Activated naive CD4-positive, alpha-beta T cell treated with anti-CD3 and anti-CD28 coated beads, Interleukin-2, amount 50 U/mL, for 72 hours (primary cell): ENCODE measurements at places on chromosomes 16 and 17. TPM values are rescaled to one million over a fixed set of nuclear protein-coding genes. Genes with fewer than 3 reads are reported as not detected.

The EFCAB5 gene
- 0.84 TPM for total RNA-seq

The CBX8 gene
- 5.6 TPM for total RNA-seq

The KRT9 gene
- not detected for total RNA-seq

The INCA1 gene
- 2.6 TPM for total RNA-seq

The ESRP2 gene
- 0.48 TPM for total RNA-seq

GRCh38 chr17:27609611-27610303 lies 21.2 kb upstream of the LGALS9 start:
- DNase-seq: no peak

- no peak for DNase-seq
Measured at GRCh38 chr16:27334838-27335237, 21.1 kb downstream of the IL4R start.

DNA sequence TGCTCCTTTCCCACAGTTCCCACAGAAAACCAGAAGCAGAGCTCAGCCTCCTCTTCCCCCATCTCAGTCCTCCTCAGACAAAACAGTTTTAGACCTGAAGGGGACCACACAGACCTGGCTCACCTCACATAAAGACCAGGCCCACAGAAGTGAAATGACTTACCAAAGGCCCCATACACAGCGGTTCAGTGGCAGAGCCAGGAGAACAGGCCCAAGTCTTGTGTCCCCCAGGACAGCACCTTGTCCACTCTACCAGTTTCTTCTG lies 5.3 kb downstream of the UBTF start:
- no peak for DNase-seq

DNA sequence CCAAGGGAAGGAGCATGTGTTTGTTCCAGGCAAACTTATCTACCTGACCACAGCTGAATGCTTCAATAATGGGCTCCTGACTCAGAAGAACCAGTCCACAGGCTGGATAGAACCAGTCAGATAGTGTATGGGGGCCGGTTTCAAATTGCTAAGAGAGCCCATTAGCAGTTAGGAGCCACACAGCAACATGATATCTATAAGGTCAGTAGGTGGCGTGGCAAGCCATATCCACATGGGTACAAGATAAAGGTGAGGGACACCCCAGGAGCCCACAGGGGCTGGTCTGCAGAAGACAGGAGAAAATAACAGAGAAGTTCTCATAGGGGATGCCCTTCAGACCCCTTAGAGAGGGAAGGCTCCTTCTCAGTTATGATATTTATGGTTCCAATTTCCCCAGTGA lies 31.6 kb upstream of the CDRT15 start:
- no peak for DNase-seq

DNA sequence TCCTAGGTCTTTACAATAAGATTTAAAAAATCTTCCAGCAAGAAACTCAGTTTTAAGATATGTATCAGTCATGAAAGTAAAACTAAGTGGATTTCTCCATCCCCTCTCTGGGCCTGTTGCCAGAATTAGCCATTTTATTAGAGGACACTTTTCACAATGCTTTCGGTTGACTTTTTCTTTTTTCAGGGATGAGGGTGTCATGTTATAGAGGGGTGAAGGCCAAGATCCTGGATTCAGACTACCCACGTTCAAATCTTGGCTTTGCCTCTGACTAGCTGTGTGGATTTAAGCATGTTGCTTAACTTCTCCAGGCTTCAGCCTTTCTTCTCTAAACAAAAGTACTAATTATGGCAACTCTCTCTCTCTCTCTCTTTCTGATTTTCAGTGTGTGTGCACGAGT lies 111.7 kb upstream of the COX10 start:
- no peak for DNase-seq
